ENCODE measurements at places on chromosomes 16 and 17. TPM values are rescaled to one million over a fixed set of nuclear protein-coding genes. Genes with fewer than 3 reads are reported as not detected.

- no peak for DNase-seq
Measured at GRCh38 chr16:51429041-51429440, 278.0 kb upstream of the SALL1 start.

DNA sequence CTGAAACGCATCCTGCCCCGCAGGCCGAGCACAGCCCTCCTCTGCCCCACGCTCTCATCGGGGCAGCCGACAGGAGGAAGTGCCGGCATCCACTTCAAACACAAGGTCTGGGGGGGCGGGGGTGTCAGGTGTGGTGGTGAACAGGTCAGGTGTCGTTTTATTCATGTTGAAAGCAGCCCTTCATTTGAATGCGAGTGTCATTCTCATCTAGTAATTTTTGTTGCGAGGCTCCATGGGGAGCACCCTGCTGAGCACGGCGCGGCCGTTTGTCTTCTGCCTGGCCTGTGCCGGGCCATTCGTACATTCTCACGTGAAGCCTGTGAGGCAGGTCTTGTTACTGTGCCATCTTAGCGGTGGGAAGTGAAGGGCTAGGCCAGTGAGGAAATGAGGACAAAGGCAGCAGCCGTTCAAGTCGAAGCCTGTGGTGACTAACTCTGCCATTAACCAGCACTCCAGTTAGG is 1.9 kb downstream of the ACSF3 start:
- no peak for DNase-seq

DNA sequence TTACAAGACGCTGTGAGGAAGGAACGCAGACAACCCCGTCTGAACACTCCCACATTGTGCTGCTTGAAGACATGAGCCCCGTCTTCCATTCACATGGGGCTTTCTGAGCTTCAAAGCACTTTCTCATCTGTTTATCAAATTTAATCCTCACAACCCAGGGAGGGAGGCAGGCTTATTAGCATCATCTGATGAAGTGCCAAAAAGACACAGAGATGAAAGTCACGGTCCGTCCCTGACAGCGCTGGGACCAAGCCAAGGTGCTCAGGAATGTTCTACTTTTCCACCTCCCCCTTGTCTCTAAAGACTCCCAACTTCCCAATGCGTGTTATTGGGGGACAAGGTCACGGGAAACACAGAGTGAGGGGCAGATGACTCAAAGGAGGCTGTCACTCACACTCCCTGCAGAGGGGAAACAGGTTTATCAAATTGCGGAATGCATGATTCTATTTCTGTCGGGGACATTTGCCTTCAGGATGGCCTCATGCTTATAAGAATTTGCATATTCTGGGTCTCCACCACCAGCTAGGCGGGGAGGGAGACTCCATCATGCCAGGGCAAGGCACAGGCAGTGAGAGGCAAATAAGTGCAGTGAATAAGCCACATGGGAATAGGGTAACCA is 10.7 kb downstream of the XYLT1 start:
- DNase-seq = no peak

GRCh38 chr16:83674931-83675535 is 132.7 kb upstream of the HSBP1 start:
- peak; percentile 35 for DNase-seq

ZP2 gene
- total RNA-seq = not detected

Data from mesenteric fat pad (tissue), 1 donor.